Right lung (tissue), 10 donors: ENCODE measurements at places on chromosomes 2 and 18. TPM values are rescaled to one million over a fixed set of nuclear protein-coding genes. Genes with fewer than 3 reads are reported as not detected.

COL5A2 gene
- 188 TPM for polyA plus RNA-seq

BCL2 gene
- 11.6 TPM for polyA plus RNA-seq

SP140L gene
- polyA plus RNA-seq: 13.5 TPM

OR6B2 gene
- polyA plus RNA-seq: not detected

YPEL5 gene
- polyA plus RNA-seq: 112 TPM

NR4A2 gene
- 3.6 TPM for polyA plus RNA-seq

HNMT gene
- 58.8 TPM for polyA plus RNA-seq

HOXD3 gene
- 0.49 TPM for polyA plus RNA-seq

SULT1C2 gene
- 29.8 TPM for polyA plus RNA-seq

RALB gene
- polyA plus RNA-seq: 121 TPM

DSG4 gene
- not detected for polyA plus RNA-seq
